Ascending aorta (tissue), 2 donors: ENCODE measurements at places on chromosomes 7 and 10.

- DNase-seq = no peak
These were observed 14.5 kb upstream of the AKR1C2 start for GRCh38 chr10:5018134-5018533.

DNA sequence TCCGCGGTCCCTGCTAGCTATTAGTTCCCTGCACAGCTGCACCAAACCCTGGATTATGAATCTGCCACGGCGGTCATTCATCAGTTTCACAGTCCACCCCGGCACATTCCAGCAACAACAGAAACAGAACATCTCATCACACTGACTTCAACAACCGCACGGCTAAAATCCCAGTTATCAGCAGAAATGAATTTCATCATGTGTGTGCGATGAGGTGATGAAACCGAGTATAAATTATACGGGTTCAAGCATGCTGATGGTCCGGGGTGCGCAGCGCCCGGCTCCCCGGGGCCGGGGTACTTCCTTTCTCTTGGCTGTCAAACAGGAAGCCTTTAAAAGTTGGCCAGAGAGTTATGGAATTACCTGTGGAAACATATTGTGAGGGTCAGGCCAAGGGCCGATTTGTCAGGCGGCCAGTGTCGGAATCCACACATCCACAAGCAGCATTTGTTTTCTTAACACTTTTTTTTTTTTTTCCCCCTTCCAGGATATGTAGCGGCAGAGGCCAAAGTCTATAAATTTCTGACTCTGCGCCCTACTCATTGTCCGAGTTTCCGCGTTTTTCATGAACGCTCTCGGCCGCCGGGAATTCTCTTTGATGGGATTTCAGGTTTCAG is 420.9 kb upstream of the MGMT start:
- DNase-seq = no peak

DNA sequence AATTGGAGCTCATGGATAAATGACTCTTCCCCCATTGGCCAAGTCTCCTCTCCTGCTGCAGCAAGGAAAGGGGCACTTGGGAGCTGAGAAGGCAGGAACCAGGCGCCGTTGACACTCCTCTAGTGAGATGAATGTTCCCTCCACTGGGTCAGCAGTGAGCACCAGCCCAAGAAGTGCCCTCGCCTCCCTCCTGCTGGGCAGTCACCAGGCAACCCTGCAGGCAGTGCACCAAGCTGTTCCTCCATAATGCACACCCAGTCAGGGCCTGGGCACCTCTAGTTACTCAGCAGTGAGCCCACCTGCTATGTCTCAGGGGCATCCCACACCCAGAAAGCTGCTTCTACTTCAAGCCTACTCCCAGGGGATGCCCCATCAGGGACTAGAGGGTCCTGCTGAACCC is 84.3 kb downstream of the KCNMA1 start:
- no peak for DNase-seq

DNA sequence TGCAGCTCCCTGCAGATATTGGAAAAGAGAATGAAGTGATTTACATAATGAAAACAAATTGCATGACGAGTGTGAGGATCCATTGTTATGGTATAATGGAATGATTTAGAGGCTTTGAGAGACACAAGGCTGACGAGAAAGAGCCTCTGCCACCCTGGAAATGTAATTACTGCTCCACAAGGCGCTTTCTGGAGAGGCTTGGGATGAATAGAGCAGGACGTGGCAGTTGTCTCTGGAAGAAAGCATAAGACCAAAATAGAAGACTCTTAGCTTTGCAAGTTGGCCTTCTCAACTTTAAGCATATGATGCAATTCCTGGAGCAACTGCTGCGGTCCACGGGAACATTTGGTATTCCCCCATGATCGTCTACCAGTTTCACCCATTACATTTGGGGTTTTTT is 181.9 kb upstream of the TCF7L2 start:
- no peak for DNase-seq
